Right kidney (tissue), 9 donors: ENCODE measurements at places on chromosomes 1 and 21.

DNA sequence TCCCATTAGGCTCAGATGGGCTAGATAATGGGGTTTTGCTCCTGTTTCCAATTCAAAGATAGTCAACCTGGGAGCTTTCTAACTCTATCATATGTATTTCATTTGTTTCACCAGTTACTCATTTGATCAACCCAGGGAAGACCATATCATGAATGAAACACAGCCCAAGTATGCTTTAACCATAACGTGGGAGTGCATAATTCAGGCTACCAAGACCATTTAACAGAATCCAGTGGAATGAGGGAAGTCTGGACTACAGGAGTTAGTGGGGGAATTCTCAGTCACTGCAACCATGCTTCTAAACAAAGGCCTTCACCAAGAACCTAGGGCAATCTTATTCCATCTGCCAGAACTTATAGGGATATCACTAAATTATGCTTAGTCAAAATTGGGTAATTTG, 15.0 kb upstream of the SLC16A1 start:
- DNase-seq, result no peak

DNA sequence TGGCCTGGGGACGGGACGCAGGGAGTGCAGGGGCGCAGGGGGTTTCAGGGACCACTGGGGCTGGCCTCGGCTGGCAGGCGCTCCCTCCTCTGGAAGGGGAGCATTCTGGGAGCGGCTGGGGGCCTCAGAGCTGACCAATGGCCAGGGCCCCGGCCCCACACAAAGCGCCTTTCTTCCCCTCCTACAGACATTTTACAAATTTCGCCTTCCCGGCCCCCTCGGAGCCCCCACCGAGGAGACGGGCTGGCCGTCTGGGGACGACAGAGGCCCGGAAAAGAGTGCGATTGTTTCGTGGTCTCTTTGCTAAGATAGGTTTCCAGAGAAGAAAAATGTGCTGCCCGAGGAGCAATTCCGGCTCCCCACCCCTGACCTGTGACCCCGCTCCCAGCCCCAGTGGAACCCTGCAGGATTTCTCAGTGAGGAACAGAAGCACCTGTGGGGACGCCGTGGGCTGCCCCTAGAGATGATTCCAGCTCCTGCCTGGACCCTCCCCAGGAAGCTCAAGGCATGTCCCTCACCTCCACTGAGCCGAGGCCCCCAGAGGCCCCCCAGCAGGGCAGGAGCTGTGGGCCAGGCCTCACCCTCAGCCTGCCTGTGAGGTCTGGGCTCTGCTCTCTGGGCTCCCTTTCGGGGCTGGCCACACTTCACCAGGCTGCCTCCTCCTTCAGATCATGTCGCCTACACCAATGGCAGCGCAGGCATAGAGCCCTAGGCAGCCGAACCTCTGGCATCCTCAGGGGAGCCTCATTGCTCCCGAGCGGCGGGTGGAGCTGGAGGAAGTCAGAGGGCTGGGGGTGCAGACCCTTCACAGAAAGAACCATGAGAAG, 15.0 kb upstream of the PLEKHG5 start:
- DNase-seq, result no peak

DNA sequence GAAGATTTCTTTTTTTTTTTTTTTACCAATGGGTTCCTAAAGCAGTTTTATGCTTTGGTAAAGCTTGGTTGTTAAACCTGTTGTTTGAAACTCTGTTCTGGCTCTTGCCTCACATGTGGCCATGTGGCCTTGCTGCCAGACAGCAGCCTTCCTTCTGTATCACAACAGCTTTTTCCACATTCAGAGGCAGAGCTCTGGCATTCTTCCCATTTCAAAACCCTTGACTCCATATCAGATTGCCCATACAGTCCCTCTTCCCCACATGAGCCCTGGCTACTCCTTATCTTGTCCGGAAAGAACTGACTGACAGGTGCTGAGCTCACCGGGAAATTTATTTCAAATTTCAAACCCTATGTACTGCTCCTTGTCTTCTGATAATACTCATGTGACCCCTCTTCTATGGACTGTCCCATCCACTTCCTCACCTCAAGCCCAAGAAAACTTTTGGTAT, 38.5 kb upstream of the LAX1 start:
- DNase-seq, result no peak

- no peak for DNase-seq
Observed at GRCh38 chr1:81452693-81453366, 347.9 kb upstream of the ADGRL2 start.

GRCh38 chr1:53766194-53766742, 27.3 kb upstream of the GLIS1 start:
- no peak for DNase-seq

- DNase-seq, result no peak
Observed at GRCh38 chr1:205944525-205944924, 1.3 kb upstream of the SLC26A9 start.

DNA sequence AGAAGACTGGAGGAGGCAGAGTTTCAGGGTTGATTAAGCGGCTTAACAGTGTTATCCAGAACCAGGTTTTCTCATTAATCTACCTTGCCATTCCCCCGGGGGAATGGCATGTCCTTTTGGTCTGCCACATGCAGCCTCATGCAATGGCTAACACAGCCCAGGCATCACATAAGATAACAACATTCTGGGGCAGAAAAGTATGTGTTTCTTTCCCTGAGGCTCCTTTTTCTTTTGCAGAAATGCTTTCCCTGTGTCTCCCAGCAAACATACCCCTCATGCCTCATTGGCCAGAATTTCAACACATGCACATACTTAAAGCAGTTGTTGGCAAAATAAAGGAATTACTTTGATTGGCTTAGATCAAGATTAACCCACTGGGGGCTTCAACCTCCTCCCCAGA, 98.6 kb downstream of the OMA1 start:
- no peak for DNase-seq

DNA sequence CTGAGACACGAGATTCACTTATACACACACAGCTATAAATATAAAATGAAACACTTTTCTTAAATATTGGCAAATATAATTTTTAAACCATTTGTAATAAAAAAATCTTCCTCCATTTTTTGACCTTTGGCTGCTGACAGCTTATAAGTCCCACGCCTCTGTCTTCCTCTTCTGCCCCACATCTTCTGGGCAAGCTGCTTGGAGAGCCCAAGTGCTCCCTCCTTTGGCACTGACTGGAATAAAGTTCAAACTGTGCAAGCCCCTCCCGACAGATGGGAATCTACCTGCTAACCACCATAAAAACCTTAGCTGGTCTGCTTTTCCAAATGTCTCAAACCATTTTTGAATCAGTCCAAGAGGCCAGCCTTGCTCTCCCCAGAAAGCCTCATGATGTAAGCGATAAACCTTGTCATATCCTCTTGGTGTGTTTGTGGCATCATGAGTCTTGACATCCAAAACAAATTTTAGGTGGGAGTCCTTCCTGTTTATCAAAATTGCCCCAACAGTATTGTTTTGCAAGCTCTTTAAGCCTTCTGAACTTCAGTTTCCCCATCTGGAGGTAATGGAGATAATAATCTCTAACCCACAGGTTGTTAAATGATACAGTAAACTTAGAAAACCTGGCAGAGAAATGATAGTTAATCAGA, 99.8 kb downstream of the SNX7 start:
- DNase-seq, result no peak

GRCh38 chr1:15950763-15951295, 25.1 kb downstream of the ZBTB17 start:
- DNase-seq, result no peak

DNA sequence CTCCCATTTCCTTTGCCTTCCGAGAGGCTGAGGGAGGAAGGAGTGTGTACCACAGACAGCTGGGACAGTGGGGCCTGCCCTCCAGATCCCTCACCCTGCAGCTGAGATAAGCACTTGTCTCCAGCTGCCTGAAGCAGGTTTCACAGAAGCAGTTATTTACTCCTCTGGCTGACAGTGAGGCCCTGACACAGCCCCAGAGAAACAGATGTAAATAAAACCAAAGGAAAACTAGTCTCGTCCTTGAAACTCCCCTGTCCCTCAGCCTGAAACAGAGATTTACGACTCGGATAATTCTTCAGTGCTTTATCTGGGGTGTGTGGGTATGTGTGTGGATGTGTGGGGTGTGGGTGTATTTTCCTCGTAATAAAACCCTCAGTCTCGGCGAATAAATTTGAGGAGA, 181.1 kb downstream of the IGSF21 start:
- DNase-seq, result no peak

GRCh38 chr21:45111703-45112102, 37.3 kb downstream of the ADARB1 start:
- no peak for DNase-seq

DNA sequence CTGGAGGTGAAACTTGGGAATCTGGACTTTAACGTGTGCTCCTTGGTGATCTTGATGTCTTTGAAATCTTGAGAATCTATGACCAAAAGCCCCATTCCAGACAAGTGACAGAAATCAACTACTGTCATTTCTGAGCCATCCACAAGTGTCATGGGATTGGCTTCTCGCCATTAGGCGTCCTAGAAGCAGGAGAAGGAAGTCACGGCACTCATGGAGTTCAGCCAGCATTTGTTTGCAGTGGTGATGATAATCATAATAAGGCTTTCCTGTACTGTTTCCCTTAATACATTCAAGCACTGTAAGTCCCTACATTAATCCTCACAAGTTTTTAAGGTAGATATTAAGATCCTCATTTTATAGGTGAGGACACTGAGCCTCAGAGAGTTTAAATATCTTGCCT, 11.9 kb downstream of the F5 start:
- no peak for DNase-seq

- peak; percentile 67 for DNase-seq
Observed at GRCh38 chr1:32893198-32894018, 7.1 kb downstream of the HPCA start.
